ENCODE measurements at places on chromosomes 3 and 15. TPM values are rescaled to one million over a fixed set of nuclear protein-coding genes. Genes with fewer than 3 reads are reported as not detected.

FAM219B gene
- total RNA-seq, result 110 TPM

GRCh38 chr3:148922467-148922866 lies 57.4 kb downstream of the CPA3 start:
- DNase-seq, result no peak

- DNase-seq, result no peak
These were observed 80.0 kb downstream of the SQOR start for GRCh38 chr15:45714590-45715488.

DNA sequence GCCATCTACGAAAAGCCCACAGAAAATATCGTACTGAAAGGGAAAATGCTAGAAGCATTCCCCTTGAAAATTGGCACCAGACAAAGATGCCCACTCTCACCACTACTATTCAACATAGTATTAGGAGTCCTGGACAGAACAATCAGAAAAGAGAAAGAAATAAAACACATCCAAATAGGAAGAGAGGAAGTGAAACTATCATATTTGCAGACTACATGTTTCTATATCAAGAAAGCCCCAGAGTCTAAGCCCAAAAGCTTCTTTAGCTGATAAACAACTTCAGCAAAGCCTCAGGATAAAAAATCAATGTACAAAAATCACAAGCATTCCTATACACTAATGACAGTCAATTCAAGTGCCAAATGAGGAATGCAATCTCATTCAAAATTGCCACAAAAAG lies 15.6 kb downstream of the OR5K3 start:
- DNase-seq, result no peak

GRCh38 chr3:171401432-171401831 lies 58.8 kb downstream of the TNIK start:
- DNase-seq, result no peak

DNA sequence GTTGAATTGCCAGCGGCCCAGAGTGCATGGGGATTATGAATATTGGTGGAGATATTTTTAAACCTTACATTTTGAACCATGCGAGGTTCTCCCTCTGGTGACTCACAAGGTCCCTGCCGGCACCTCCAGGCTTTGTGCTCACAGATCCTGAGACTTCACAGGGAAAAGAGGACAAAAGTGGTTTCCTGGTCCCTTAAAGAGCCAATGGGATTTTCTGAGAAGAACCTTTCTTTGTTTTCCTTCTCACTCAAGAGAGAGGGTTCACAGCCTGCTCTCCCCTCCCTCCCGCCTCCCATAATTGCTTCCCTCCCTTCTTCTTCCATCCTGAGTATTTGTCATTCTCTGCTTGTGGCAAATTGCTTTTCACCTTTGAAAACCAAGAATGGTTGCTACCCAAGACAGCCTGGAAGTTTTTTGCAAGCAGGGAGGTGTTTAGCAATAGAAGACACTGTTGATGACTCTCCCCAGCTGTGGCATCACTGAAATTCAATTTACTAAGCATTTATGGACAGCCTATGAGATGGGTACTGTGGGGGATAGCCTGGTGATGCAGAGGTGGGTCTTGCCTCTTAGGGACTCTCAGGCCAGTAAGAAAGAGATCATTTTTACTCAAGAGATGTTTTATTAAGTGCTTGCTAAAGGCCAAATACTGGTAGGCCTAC lies 76.6 kb downstream of the CPN2 start:
- DNase-seq, result no peak
